DMS79 (cell line): ENCODE measurements at places on chromosomes 4 and X.

- DNase-seq, result no peak
Observed at GRCh38 chrX:66017659-66018170, 22.2 kb downstream of the VSIG4 start.

DNA sequence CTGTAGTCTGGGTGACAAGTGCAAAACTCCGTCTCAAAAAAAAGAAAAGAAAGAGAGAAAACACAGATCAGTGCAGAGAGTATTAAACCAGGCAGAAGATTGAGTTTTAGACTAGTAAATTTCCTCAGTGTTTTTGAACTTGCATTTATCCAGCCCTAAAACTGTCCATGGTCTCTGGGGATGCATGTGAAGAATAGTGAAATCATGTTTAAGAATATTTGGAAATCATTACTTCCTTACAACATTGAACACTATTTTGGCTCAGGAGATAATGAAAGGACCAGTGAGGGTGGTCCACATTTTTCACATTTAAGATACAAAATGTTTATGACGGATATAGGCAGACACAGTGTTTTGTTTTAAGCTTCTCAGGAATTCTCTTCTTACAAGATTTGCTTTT is 195.8 kb upstream of the RASGEF1B start:
- no peak for DNase-seq

- DNase-seq, result no peak
Observed at GRCh38 chr4:145734576-145735346, 54.8 kb downstream of the C4orf51 start.

GRCh38 chr4:108427946-108428485 is 192.4 kb upstream of the RPL34 start:
- DNase-seq, result no peak

DNA sequence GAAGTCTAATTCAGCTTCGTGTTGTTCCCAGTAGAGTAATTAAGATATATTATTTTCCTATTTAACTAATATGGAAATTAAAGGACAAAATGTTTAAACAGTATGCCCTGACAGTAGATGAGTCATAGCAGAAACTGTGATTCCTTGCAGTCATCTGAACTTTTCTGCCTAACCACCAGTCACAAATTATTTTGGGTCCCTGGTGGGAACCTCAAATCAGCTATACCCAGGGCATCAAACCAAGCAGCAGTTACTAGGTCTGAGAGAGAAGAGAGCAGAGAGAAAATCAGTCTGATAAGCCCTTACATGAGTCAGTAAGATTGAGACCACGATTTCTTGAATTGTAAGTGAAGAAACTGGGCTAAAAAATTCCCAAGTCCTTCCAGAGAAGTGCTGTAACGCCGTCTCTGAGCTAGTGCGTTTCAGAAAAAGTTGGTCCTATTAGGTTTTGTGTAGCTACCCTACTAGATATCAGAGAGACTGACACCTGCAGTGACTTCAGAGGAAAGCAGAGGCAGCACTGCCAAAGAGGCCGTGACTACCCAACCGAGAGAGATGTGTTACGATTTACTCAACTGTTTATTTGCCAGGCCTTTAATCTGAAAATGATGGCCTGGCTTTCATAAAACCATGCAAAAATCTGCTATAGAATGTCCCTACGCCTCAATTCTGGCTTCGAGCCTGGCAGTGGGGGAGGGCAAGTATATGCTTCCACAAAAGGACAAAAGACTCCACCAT is 21.7 kb upstream of the GPM6A start:
- DNase-seq, result no peak

- no peak for DNase-seq
Observed at GRCh38 chr4:113708250-113708649, 53.3 kb downstream of the CAMK2D start.

GRCh38 chrX:142089193-142089592 is 115.9 kb downstream of the MAGEC2 start:
- DNase-seq, result no peak

DNA sequence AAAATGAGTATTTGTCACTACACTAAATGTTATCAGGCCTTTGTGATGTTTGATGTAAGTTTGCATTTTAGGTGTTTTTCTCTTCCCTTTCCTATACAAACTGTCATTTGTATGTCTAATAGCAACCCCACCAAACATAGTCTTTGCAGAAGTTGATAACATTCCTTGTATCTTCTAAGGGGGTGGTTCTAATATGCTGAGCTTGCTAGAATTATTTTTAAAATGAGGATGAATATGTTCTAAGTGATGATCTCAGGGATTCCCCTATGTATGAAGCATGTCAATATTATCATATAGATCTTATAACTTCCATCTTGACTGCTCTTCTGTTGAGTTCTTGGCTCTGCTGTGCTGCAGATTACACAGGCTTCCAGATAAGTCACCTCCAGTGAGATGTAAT is 3.1 kb downstream of the CHM start:
- DNase-seq, result no peak

DNA sequence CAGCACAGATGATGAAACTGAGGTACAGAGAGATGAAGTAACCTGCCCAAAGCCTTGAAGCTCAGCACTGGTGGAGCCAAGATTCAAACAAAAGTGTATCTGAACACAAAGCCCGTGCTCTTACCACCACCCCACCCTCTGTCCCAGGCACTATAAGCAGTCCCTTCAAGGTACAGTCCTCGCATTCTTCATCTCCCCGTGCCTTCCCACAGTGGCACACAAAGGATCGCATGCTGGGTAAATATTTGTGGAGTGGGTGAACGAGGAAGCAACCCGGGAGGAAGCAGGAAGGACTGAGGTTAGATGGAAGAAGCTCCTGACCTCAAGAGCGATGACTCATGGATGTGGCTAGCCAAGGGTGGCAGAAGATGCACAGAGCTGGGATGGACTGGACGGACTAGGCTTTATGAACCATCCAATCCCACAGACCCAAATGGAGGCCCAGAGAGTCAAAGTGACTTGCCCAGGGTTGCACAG is 18.4 kb downstream of the IQSEC2 start:
- no peak for DNase-seq

DNA sequence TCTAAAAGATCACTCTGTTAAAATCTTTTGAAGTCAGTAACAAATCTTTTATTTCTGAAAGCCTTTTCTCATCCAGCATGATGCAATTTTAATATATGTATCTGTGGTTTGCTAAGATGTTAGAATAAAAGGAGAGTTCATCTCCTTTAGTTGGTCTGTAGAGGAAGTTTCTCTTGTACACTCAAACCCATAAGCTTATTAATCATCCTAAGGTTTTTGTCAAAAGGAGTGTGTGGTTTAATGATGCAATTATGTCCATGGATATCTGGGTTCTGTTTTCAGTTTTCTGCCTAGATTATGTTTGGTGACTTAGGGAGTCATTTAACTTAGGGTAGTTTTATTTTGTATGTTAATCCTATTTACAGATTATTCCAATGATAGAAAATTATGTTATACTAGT is 52.1 kb upstream of the NDST4 start:
- no peak for DNase-seq

DNA sequence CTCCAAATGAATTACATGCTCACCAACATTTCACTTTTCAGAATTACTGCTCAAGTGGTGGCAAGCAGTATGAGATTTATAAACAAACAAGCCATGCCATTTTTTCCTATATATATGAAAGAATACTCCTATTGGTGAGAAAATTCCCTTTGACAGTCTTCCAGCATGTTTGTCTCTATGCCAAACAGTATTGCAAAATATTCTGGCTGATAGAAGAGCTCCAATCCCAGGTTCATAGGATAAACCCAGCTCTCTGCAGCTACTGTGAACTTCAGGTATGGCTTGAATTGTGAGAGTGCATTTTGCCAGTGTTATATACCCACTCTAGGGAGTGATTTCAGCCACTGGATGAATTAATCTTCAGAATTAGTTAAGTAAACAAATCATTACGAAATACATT is 108.8 kb downstream of the MAGEC2 start:
- no peak for DNase-seq

DNA sequence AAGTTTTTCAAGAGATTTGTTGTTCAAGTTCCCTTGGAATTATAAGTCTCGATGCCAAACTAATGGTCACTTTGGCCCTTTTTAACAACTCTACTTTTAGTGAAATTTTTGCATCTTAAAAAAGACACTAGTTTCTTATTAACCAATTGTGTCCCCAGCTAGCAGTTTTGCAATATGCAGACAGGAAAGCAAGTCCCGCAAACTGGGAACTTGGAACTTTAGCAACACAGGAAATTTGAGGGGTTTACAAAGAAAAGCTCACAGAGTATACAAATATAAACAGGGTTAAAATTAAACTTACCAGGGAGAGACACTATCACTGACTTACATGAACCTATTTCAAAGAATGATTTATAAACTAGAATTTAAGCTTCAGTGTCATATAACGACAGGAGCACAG is 137.9 kb downstream of the ANK2 start:
- no peak for DNase-seq

DNA sequence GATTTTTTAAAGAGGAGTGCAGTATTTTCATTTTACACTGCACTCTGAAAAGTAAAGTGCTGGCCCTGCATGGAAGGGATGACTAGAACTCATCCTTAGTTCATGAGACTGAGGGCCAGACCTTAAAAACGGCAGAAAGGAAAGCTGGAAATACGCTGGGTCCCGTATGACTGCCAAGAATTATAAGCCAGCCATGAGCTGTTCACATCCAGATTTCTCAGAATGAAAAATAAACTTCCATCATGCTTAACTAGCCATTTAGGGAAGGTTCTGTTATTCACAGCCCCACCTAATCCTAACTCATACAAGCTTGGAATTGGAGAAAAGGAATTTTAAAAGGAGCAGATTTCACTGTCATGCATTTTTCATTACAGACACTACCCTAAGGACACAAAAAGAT is 894.4 kb downstream of the FAT4 start:
- no peak for DNase-seq

DNA sequence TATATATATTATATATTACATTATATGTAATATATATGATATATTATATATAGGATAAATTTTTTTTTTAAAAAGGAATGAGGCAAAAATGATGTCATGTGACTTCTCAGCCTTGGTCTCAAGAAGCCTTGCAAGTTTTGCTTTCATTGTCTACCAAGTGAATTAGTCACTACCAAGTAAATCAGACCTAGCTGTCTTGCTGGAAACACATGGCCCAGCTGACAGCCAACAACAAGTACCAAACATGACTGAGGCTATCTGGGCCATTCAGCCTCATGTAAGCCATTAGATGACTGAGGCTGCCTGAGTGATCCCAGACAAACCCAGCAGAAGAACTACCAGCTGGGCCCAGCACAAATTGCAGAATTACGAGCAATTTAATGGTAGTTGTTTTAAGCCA is 44.9 kb downstream of the HAND2 start:
- no peak for DNase-seq

DNA sequence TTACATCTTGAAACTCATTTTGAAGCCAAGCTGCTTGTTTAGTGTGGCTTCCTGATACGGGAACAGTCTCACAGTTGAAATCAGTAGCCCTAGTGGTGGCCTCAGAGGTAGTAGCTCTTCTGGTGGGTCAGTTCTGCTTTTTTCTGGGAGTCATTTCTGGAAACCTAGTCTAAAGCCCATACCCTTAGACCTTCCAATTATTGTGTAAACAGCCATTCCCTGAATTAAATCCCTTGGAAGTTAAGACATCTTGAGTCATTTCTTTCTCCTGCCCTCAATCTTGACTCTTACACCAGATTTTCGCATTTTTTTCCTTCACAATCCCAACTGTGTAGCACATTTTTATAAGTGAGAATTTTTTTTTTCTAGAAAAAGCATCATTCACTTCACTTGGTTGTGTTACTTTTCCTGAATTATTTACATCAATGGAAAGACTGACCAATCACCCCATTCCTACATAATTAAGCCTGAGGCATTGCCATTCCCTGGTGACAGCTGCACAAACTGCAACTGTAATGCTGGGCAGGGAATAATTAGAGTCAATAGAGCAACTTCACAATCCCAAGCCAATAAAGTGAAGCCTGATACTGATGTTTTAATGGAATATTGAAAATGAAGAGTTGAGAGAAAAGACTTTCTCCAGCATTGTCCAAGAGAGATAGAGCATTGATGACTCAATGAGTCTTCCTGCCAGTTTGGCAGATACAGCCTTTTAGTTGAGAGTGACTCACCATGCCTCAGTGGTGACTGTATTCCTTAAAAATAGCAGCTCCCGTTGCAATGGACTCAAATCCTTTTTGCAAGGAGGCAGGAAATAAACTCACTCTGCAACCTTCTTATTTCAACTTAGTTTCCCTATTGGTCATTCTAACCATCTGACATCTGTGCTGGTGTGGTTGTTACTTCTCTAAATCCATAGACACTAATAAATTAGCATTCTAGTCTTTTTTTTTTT is 13.0 kb upstream of the SEPSECS start:
- DNase-seq, result no peak

- no peak for DNase-seq
Observed at GRCh38 chr4:112560084-112560483, 44.1 kb upstream of the NEUROG2 start.

GRCh38 chr4:80459918-80460473 is 124.5 kb downstream of the CFAP299 start:
- DNase-seq, result no peak
